MV-4-11 (cell line): ENCODE measurements at places on chromosomes 1 and 21.
A peak's percentile ranks its signal among the peaks of the same experiment; 100 is the strongest.

- no peak for DNase-seq
Measured at GRCh38 chr1:3598522-3599285, 12.6 kb downstream of the MEGF6 start.

- DNase-seq: no peak
Measured at GRCh38 chr1:200332716-200333115, 77.1 kb downstream of the ZNF281 start.

- no peak for DNase-seq
Measured at GRCh38 chr1:119587341-119587740, 60.7 kb downstream of the ZNF697 start.

GRCh38 chr1:93615582-93616150 is 66.0 kb downstream of the BCAR3 start:
- DNase-seq: no peak

DNA sequence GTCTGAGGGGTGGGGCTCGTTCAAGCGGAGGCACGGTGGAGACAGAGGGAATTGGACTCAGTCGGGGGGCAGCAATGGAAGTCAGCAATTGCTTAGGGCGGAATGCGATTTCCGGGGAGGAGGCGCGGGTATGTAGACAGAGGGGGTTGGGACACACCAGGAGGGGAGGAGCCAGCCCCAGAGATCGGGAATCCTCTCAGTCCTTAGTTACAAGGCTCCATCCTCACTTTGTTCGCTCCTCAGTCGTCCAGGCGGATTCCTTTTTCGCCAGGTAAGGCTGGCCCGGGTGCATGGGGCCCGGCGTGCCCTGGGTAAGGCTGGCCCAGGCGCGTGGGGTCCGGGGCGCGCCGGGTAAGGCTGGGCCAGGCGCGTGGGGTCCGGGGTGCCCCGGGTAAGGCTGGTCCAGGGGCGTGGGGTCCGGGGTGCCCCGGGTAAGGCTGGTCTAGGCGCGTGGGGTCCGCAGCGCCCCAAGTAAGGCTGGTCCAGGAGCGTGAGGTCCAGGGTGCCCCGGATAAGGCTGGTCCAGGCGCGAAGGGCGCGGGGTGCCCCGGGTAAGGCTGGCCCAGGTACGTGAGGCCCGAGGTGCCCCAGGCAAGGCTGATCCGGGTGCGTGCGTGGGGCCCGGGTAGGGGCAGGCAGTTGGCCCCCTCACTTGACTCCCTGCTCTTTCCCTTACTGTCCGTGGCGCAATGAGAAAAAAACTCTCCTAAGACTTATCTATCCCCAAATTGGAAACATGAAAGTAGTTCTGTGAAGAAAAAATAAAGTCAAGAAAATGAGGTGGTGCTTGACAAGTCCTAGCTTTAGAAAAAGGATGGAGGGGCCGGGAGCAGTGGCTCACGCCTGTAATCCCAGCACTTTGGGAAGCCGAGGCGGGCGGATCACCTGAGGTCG is at the start of gene L1TD1:
TSS of gene L1TD1 (plus strand) at position 199 of the 894 bp plus-strand sequence. CDS start 11,780 bp downstream, outside the sequence.
- DNase-seq: no peak

- no peak for DNase-seq
Measured at GRCh38 chr1:101907264-101907663, 89.5 kb downstream of the OLFM3 start.

DNA sequence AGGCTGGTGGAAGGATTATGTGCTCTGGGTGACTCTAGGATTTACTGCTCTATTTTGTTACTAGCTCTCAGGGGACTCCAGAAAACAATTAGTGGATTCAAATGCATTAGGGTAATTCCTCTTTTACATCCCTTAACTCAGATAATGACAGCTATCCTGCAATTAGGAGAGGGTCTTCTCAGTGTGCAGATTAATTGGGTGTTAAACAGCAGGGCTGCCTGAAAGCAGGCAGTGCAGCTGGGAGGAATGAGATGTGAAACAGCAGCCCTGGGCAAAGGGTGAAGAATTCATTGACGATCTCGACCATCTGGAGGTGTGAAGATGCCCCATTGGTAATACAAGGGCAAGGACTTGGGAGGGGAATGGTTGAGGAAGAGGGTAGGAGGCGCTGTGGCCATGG is 66.1 kb downstream of the HTR6 start:
- DNase-seq: no peak

GRCh38 chr1:102019530-102019929 is 22.8 kb upstream of the OLFM3 start:
- no peak for DNase-seq

DNA sequence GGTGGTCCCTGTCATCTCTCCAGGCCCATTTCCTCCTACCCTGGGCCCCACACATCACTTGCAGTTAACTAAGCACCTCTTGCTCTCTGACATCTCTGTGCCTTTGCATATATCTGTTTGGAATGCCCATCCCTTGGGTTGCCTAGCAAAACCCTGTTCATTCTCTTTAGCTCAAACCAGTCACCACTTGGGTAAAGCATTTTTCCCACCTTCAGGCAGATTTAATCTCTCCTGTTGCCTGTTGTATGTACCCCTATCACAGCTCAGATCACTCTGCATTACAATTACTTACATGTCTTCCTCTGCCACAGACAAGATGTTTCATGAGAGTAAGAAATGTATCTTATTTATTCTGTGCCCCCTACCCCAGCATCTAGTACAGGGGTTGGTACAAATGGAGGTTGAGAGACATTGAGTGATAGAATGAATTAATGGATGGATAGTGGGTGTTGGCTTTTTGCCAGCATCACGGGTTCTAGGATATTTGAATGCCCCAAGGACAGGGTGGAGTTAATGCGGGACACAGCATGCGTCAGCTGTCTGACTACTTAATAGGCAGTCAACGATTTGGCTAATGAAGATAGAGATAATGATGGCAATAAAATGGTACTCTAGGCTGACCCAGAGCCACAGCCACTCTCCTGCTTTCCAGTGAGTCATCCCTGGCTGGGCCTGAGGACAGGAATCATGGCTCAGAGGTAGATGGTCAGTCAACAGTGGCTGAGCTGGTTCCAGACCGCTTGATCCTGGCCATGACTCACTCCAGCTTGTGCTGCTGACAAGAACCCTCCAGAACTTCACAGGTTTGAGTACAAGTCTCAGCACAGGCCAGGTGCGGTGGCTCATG is 6.5 kb downstream of the NR0B2 start:
- no peak for DNase-seq

- DNase-seq: peak; percentile 72
Measured at GRCh38 chr1:41764656-41765055, 154.1 kb downstream of the HIVEP3 start.

DNA sequence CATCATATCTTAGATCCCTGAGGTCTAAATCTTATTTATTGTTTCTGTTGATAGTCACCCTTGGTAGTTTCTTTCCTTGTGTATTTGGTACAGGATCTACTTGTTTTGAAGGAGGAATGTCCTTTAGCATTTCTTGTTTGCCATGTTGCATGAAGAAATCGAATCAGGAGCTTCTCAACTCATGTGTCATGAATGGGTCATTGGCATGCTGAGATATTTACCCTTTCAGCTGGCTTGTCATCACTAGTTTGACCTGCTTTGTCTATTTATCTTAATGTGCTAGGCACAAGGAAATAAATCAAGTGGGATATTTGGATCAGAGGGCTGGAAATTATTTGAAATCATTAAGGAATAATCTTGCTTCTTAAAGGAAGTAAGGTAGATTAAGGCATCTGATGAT is 23.8 kb downstream of the THEM4 start:
- no peak for DNase-seq

GRCh38 chr1:174990382-174990999 is 9.3 kb upstream of the CACYBP start:
- peak; percentile 40 for DNase-seq

- no peak for DNase-seq
Measured at GRCh38 chr1:204874274-204874673, 3.6 kb downstream of the NFASC start.

DNA sequence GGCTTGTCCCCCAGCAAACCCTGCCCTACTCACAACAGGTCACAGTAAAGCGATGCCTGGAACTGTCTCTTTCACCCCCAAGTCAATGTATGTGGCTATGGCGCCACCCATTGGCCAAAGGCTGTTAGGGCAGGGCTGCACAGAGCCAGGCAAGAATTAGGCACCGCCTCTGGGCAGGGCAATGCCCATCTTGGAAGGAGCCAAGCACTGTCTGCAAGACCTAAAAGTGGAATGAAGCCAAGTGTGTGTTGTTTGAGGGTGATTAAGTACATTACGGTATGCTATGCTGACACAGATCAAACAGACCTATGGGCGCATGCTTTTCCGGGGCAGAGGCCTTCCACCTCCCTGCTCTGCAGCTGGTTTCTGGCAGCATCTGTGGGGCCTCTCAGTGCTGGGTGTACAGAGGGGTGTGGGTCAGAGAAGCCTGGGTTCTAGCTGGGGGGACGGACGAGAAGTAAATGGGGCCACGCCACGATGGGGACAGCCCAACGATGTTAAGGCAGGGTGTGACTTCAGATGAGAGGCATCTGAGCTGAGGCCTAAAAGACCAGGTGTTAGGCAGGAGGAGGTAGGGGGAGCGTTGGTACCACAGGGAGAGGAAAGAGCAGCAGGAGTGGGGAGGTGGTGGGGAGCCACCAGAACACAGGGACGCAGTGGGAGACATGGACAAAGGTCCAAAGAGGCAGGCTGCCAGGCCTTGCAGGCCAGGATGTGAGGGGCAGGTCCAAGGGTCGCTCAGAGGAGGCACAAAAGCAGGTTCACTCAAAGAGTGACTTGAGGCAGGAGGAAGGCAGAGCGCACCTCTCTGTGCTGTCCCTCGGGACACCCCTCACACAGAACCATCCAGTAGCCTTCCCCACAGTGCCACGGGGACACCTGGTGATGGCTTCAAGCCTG is 49.8 kb downstream of the ACOT7 start:
- DNase-seq: peak; percentile 65

- no peak for DNase-seq
Measured at GRCh38 chr1:247274605-247275256, 18.9 kb downstream of the VN1R5 start.

DNA sequence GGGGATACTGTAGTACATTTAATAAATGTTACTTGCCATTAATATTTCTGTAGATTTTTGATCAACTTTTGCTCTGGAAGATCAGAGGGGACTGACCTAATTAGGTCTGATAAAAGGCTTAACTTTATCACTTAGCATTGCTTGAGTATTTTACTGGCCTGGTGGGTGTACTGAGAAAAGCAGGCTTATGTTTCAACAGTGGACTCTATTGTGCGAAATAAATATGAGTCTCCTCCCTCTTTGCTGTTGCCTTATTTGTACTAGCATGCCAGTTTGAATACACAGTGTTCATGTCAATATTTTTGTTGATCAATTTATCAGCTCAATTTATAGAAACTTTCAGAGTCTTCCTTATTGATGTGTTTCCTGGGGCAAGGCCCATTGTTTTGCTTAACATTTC is 49.1 kb downstream of the EBNA1BP2 start:
- DNase-seq: no peak

- no peak for DNase-seq
Measured at GRCh38 chr1:26626994-26627393, 68.8 kb upstream of the ARID1A start.

GRCh38 chr1:65431111-65431705 is 10.7 kb downstream of the LEPR start:
- DNase-seq: peak; percentile 51
